Nucleus accumbens (tissue), 56 donors: ENCODE measurements at places on chromosomes 7 and 10.
A peak's percentile ranks its signal among the peaks of the same experiment; 100 is the strongest.

DNA sequence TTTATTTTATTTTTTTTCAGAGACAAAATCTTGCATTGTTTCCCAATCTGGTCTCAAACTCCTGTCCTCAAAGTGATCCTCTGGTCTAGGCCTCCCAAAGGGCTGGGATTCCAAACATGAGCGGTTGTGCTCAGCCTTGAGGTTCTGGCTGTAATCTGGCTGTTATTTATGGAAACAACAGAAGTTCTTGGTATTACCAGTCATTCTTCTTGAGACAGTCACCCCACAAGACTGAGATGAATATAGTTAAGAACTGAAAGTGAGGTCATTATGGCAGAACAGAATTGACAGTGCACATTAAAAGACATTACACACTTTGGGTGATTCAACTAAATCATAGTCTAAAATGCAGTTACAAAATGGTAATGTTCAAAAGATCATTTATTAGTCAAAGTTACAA is 719.5 kb downstream of the ZWINT start:
- DNase-seq = no peak

DNA sequence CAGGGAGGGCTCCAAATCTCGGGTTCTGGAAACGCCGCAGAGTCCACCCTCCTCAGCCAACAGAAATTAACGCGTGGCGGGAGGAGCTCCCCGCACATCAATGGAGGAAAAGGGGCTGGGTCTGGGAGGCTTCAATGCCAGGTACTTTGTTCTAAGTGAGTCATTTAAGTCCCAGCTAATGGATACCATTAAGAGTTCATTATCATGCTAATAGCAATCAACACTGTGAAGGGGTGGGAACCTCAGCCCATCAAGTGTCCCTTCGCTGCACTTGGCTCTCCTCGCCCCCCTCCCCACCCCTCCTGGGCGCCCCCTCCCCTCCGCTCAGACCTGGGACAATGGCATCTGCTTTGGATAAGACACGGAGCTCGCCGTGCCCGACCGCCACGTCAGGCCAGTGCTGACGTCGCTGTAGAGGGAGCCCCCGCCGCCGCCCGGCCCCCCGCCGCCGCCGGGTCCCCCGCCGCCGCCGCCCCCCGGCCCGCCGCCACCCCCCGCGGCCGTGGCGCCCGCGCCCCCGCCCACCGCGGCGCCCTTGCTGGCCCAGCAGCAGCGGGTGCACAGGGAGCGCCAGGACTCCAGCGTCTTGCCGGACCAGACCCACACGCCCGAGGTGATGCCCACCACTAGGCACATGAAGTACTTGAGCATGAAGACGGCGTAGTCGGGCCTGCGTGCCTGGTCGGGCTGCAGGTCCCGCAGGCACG is 2.9 kb downstream of the FZD8 start:
- DNase-seq = no peak

DNA sequence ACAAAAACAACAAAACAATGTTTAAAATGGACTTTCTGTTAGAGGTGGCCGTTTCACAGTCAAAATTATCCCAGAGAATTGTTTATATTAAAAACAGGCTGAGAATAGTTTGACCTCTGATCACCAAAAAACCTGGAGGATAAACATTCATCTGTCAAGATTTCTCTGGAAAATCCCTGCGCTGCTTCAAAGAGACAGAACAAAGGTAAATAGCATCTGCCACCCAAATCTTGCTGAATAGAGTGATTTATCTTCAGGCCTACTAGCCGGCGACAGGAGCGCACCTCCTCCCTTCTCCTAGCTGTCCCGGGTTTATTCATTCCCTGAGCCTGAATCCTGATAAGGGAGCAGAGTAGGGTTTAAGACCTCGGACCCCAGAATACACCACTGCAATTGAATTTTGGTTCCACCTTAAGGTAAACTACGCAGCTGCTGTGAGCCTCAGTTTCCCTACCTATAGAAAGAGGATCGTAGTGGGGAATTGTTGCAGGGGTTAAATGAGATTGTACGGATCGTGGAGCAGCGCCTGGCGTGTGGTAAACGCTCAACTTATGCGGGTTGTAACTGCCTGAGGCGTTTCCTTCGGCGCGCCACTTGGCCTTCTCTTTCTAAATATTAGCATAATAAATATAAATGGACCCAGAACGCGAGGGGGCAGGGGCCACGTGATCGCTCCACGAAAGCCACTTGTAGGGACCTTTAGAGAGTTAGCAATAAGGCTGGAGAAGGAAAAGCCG is 498 bp upstream of the ST7 start:
- DNase-seq = peak; percentile 53

DNA sequence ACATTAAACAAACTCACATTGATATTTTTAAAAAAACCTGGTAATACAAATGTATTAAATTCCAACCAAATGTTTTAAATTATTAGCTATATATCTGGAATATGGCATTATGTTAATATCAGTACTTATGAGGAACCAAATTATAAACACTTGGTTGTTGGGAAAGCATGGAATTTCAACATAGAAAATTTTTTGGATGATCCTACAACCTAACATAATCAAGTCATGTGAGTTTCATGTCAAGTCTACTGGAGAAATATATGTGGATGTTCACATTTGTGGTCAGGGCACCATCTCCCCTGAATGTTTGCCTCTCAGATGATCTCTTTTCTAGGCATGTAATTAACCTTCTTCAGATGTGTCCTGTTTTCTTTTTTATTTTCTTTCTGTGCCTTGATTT is 5.2 kb upstream of the POT1 start:
- no peak for DNase-seq

- no peak for DNase-seq
Observed at GRCh38 chr7:112013274-112013673, 192.9 kb downstream of the DOCK4 start.

DNA sequence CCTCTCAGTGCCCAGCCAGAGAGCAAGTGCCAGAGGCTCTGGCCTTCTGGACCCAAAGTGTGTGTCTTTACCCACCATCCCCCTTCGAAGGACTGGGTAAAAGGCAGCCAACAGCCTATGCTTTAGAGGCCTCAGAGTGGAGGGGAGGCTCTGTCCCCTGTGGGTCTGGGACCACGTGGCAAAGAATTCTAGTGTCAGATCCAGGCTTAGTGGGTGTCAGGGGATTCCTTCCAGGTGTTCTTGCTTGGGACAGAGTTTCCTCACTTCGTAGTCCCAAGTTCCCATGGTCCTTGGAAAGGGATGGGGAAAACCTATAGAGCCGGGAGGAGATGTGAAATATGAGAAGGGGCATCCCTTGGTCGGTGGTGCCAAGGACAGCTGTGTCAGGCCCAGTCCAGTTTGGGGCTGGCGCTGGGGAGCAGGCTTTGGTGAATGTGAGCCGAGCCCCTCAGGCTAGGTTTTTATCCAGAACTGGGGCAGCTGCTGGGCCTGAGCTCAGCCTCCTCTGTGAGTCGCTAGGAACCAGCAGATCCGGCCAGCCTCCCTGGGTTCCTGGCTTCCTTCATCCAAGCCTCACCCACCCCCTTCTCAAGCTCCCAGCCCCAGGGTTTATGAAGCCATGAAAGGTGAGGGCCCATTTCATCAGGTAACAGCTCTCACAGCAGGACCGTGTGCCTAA is 71.2 kb downstream of the C10orf105 start:
- DNase-seq = no peak

- DNase-seq = no peak
Observed at GRCh38 chr10:117653170-117653515, 110.6 kb downstream of the EMX2 start.

GRCh38 chr7:123410273-123410904 is 124.0 kb downstream of the IQUB start:
- DNase-seq = no peak

- DNase-seq = no peak
Observed at GRCh38 chr7:92778972-92779371, 57.4 kb downstream of the CDK6 start.

DNA sequence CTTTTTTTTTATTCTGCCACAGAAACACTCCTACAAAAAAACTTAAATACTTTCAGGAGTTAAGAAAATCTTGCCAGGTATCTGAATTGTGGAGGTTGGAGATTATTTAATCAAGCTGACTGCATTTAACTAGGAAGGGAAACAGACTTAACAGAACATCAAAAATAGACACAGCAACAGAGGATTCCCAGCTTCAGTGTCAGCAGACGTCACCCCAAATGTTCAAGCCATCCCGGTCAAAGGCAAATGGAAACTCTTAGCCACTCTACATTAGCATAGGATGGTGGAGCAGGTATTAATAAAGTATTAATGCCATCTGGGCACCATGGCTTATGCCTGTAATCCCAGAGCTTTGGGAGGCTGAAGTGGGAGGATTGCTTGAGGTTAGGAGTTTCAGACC is 139.7 kb upstream of the SVIL start:
- no peak for DNase-seq

GRCh38 chr7:96640054-96640453 is 69.6 kb downstream of the SEM1 start:
- DNase-seq = no peak

- DNase-seq = no peak
Observed at GRCh38 chr10:398954-399353, 263.7 kb downstream of the ZMYND11 start.

DNA sequence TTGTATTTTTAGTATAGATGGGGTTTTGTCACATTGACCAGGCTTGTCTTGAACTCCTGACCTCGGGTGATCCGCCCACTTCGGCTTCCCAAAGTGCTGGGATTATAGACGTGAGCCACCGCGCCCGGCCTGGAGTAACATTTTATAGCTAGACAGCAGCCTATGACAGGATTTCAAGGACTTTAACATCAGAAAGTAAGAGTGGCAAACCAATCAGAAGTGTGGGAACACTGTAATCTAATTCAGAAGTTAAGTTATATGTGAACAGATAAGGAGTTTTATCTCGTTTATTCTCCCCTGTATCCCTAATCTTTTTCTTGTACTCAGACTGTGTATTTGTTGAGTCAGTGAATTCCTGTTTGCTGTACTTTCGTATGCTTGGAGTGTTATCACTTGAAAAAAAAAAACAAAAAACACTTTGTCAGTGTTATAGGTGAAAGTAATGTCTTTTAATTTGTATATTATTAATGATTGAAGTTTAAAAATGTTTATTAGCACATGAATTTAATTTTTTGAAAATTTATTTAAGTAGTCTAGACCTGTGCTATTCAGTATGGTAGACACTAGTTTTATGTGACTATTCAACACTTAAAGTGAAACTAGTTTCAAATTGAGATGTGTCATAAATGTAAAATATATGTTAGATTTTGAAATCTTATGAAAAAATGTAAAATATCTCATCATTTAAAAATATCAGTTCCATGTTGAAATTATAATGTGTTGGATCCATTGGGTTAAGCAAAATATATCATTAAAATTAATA is 38.6 kb downstream of the RSBN1L start:
- DNase-seq = no peak

GRCh38 chr7:91660734-91661356 is 219.7 kb downstream of the MTERF1 start:
- no peak for DNase-seq

GRCh38 chr7:22208799-22209198 is 148.2 kb downstream of the RAPGEF5 start:
- DNase-seq = no peak
